ENCODE measurements at places on chromosomes 7 and 10.

DNA sequence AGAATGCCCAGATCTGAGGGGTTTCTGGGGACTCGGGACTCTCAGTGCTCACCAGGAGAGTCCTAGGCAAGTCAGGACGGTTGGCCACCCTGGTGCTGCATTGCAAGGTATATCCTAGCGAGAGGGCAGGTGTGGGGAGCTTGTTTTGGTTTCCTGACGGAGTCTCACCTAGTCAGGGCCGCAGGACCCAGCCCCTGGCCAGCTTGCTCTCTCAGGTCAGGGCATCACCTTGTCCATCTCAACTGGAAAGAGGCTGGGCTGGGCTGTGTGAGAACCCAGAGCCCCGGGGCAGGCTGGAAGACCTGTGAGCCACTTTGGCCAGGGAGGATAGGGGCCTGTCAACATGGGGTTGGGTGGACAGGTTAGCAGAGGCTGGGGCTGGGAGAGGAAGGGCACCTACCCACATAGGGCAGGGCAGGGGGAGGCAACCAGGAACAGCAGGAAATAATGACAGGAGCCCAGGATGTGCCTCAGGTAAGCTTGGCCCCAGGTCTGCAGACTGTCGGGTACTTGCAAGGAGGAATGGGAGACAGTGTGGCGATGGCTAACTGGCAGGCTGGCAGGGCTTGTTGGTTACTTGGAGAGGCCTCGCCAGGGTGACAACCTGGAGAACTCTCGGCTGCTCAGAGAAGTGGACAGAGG is 31.5 kb downstream of the DNAJB12 start:
- no peak for DNase-seq

DNA sequence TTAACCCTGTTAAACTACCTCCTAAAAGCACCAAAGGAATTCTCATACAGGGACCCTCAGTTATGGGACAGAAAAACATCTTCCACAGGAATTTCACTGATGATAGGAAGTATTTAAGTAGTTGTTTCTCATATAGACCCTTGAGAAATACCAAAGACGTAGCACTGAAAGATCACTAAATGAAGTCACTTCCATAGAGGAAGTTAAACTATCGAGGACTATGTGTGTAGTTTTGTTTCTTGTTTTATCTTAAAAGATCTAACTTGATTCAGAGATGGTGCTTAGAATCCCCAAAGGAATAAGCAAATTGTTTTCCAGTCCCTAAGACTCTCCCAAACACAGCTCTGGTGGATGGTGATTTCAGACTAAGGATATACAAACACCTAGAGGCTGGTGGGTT is 94.8 kb upstream of the AFAP1L2 start:
- peak; percentile 3 for DNase-seq

DNA sequence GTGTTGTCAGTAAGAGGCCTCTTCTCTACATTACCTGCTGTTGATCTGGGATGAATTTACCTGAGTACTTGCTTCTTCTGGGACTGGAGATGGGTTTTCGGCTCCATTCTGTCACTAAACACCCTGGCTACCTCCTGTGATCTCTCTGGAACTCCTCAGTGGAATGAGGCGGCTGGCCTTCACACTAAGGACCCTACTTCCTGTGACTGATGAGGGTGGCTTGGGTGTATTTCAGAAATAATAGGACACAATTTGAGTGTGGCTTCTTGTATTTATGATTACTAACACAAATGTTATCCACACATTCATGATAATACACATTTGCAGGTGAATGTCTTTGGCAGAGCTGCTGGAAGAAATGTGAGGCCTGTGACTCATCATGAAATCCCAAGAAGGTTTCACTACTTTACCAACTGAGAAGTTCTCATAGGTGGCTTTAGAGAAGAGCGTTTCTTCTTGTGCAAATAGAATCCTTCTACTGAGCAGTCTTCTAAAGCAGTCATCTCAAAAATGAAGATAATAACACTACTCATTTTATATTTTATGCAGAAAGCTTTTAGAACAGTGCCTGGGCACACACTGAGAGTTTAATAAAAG is 21.3 kb upstream of the EVX1 start:
- no peak for DNase-seq

GRCh38 chr7:97081521-97082300 is 35.8 kb upstream of the SDHAF3 start:
- DNase-seq, result no peak

- DNase-seq, result no peak
These were observed 89.7 kb downstream of the AMPH start for GRCh38 chr7:38541440-38541839.

Measured in CD14-positive monocyte (primary cell).